ENCODE measurements at places on chromosomes 7 and 10.

- no peak for DNase-seq
Measured at GRCh38 chr7:84389242-84389641, 194.7 kb upstream of the SEMA3A start.

GRCh38 chr7:44889086-44889781, 3.9 kb upstream of the PURB start:
- DNase-seq = no peak

GRCh38 chr10:128579901-128580300, 453.7 kb upstream of the MKI67 start:
- no peak for DNase-seq

GRCh38 chr10:35056133-35056532, 34.0 kb downstream of the CUL2 start:
- DNase-seq = no peak

DNA sequence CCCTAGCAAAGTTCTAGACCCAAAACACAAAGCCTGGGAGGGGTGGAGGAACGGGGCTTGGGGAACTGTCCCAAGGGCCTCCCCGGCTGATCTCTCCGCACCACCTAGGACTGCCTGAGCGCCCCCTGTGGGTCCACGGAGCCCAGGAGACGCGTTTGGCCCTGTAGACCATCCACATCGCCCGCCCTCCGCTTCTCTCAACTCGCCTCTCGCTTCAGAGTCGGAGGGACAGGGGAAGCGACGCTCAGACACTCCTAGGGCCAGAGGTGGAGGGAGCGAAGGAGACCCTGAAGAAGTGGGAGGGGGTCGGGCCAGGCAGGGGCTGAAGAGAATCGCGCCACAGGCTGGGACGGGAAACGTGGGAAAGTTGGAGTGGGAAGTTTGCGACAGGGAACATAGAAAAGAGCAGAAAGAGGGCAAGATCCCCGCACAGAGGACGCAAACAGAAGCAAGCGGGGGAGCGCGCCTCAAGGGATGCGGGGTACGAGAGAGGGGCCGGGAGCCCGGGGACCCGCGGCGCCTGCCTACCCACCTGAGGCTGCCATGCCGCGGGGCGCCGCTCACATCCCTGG, 378 bp downstream of the PIK3AP1 start:
- DNase-seq = no peak
